Vagina (tissue), 2 donors: ENCODE measurements at places on chromosomes 13 and 19.

DNA sequence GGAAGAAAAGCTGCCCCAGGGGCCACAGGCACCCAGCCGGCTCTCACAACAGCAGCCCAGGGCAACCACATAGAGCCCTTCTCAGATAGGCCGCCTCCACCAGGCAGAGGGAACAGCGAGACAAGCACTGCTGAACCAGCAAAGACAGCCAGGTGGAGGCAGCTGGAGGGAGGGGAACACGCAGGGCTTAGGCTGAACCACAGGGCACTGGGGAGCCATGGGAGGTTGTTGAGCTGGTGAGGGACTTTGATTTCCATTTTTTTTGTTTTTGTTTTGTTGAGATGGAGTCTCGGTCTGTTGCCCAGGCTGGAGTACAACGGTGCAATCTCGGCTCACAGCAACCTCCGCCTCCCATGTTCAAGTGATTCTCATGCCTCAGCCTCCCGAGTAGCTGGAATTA, 3.5 kb downstream of the GAMT start:
- DNase-seq: no peak

DNA sequence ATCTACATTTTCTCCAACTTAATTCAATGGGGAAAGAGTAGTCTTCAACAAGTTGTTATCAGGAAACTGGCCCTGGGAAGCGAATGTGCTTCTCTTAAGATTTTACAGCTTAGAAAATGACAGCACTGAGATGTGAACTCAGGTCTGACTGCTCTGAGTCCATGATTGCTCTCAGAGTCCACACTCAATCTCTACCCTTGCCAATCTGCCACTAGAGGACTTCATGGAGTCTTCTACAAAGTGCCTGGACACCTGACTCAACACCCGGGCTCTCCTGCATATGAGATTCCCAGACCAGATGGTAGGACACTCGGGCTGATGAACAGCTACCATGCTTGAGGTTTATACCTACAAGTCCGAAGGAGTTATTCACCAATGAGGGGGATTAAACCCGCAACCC, 74.8 kb downstream of the ABCC4 start:
- no peak for DNase-seq

DNA sequence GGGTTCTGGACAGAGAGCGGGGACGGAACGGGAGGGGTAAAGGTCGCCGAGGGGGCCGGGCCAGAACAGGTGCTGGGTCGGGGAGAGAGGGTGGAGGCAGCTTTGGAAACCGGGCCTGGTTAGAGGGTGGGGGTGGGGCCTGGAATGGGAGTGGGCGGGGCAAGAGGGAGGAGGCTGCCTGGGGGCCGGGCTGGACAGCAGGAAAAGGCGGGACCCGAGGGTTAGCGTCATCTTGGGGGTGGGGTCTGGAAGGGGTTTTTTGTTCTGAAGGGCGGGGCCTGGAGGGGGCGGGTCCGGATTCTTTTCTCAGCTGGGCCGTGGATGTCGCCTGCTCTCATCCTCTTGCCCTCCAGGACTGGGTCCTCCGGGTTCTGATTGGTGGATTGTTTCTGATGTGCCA, 4.3 kb upstream of the ZNF813 start:
- no peak for DNase-seq

DNA sequence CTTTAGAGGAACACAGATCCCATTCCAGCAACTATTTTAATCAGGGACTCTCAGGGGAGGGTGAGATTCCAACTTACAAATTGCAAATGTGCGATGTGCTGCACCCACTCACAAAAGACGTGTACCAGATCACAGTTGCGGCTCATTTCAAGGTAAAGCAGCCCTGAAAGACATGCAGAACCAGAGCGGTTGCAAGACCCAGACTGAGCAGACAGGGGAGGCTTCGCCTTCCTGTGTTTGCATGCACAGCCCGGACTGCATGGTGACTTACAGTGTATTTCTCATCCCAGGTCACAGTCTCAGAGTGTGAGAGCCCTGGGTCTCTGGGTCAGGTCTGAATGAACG, 84.6 kb downstream of the ATP11A start:
- DNase-seq: no peak

- no peak for DNase-seq
Measured at GRCh38 chr13:96299235-96299634, 209.3 kb downstream of the HS6ST3 start.

GRCh38 chr13:44280456-44280855, 93.2 kb upstream of the SERP2 start:
- DNase-seq: no peak

GRCh38 chr19:5943045-5943444, 29.0 kb downstream of the CAPS start:
- no peak for DNase-seq

- peak; percentile 84 for DNase-seq
Measured at GRCh38 chr13:99385940-99386339, 78.7 kb upstream of the GPR183 start.

DNA sequence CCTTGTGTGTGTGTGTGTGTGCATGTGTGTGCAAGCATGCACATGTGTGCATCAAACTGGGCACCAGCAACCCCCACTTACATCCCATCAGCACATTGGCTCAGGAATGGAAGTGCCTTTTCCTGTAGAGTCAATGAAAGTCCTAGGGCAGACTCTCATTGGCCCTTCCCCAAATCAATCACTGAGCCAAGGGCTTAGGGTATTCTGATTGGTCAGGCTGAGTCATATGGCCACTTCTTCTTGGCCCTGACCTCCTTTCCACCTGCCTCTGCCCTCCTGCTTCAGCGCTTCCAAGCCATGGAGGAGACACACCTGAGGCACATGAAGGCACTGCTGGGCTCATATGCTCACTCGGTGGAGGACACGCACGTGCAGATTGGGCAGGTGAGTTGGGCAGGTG, 20.9 kb downstream of the FCHO1 start:
- DNase-seq: no peak

DNA sequence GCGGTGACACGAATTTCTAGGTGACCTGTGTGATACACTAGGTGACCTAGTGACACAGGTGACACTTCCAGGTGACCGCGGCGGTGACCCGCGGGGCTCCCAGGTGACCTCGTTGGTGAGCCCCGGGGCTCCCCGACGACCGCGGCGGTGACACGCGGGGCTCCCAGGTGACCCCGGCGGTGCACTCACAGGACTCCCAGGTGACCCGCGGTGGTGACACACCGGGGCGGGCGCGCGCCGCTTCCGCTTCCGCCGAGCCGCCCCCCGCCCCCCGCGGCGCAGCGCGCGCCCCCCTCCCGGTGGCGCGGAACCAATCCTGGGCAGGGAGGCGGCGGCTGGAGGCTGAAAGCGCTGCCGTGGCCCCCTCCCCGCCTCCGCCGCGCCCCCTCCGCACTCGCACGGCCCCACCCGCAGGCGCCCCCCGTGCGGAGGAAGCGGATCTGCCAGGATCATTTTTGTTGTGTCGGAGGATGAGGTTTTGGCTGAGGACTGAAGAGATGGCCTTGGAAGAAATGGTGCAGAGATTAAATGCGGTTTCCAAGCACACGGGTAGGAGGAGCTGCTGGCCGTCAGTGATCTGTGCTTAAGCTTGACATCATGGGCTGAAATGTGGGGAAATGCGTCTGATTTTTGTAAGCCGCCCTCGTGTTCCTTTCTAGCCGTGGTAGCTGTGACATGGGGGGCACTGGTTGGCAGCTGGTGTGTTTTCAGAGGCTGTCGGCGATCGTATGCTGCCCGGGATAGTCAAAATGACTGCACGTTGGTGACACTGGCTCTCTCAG, at the start of gene MCF2L:
TSS of gene MCF2L (plus strand) at position 305 of the 782 bp plus-strand sequence. CDS start at position 471, 166 bp downstream.
- DNase-seq: no peak

DNA sequence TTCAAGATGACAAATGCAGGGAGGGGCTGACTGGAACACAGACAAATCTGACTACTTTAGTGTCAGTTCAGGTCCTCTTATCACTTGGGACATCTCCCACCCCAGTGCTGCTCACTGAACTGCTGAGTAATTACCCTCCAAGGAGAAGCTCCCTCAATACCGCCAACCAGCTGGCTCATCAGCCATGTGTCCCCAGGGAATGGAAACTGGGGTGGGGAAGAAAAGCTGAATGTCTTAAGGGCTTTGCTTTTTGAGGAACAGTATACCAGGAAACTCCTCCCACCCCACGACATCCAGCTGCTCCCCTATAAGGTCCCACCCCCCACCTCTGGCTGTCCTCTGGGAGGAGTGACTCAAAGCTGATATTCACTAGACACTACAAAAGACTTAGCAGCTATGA, 2.0 kb downstream of the ZNF823 start:
- DNase-seq: no peak

- no peak for DNase-seq
Measured at GRCh38 chr19:51107406-51108065, 673 bp downstream of the CTU1 start.

DNA sequence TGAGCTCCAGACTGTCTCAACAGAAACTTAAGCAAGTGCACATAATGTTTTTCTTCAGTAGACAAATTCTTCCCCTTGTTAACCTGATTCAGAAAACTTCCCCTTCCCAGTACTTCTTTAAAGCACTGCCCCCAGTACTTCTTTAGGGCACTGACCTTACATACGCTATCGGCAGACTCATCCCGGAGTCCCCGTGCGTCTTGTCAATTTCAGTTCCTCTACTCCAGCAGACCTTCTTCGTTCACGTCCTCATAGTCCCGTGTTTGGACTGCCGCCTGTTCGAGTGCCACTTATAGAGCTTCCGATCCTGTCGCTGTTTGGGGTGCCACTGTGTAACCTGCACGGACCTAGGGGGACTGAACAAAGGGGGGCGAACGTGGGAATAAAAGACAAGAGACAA, 29.0 kb downstream of the ZNF627 start:
- DNase-seq: no peak

DNA sequence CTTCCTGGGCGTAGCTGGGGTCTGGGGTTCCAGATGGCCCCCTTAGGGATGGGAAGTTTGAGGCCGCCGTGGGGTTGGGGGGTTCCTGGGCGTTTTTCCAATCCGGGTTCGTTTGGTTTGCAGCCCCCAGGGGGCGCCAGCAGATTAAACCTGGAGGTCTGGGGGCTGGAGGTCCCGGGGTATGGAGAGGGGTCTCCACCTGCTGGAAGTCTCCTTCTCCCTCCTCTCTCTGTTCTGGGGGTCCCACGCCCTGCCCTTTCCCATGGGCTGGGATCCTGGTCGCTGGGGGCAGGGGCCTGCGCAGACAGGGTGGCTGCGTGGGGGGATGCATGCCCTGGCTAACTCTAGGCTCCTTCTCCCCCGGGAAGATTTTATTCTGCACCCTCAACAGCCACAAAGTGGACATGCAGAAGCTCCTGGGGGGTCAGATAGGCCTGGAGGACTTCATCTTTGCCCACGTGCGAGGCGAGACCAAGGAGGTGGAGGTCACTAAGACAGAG, 899 bp downstream of the GIPC3 start:
- no peak for DNase-seq

DNA sequence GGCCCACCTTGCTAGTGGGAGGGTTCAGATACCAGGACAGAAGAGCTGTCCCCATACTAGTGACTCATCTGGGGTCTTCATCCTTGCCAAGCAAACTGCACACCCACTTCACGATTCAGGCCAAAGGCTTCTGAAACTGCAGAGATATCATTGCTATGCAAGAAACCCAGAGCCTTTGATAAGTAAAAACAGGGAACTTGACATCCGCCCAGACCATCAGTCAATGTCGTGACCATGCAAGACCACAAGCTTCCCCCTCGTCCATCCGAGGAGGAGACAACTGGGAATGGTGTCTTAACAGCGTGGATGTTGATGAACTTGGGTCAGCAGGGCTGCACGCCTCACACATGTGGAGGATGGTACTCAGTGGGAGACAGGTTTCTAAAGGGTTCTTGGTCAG, 58.0 kb downstream of the ABCC4 start:
- DNase-seq: no peak

DNA sequence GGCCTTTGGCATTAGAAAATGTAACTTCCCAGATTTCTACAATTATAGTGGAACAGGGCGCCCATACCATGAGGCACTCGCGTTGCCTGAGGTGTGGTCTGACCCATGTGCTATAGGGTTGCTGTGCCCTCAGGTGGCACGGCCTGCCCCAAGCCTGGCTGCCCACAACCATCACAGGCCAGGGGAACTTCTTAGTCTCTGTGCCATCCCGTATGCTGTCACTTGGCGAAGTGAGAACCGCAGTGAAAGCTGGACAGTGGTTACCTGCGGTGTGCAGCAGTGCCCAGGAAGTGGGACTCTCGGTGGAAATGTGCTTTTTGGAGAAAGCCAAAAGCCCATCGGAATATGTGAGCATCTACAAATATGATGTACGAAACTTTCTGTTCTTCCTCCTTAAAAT, 88.2 kb upstream of the GPR183 start:
- no peak for DNase-seq

DNA sequence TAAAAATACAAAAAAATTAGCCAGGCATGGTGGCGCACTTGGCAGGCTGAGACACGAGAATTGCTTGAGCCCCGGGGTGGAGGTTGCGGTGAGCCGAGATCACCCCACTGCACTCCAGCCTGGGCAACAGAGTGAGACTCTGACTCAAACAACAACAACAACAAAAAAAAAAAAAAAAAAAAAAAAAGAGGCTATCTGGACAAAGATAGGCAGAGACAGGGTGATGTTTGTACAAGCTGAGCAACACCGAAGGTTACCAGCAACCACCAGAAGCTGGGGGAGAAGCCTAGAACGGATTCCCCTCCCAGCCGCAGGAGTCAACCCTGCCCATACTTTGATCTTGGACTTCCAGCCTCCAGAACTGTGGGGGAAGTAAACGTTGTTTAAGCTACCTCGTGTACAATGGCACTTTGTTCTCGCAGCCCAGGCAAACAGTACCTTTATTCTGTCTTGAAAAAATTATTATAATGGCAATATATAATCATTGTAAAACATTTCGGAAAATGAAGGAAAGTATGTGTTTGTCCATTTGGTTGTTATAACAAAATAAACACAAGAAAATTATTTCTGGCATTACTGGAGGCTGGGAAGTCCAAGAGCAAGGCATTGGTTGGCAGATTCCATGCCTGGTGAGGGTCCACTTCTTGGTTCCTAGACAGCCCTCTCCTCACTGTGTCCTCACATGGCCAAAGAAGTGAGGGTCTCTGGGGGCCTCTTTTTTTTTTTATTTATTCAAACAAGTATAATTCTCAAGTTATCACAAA, 39.8 kb upstream of the LATS2 start:
- no peak for DNase-seq

DNA sequence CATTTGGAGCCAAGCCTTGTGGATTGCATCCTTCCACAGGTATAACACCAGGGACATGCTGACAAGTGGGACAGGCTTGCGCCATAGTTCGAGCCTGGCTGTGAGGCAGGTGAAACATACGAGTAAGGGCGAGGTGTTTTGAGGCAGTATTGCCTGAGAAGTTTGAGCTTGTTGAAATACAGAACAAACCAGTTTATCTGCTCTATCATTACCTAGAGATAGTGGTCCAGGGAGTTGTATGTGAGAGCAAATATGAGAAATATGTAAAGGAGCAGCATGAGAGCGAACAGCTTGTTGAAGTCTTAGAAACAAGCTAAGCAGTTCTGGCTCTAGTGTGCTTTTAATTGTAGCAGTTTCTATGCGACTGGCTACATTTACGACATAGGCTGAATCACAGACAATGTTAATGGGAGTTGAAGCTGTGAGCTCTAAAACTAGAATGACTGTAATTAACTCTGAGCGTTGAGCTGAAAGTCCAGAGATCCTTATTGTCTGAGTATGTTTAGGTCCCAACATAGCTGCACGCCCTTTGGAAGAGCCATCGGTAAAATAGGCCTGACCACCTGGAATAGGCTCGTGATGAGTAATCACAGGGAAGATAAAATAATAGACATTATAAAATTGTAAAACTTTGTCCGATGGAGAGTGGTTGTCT, 8.2 kb downstream of the ZNF439 start:
- no peak for DNase-seq

GRCh38 chr13:108266321-108266990, 3.1 kb upstream of the TNFSF13B start:
- DNase-seq: no peak

- no peak for DNase-seq
Measured at GRCh38 chr13:98253526-98253925, 76.5 kb upstream of the RNF113B start.

GRCh38 chr19:33780251-33780650, 16.4 kb upstream of the KCTD15 start:
- no peak for DNase-seq
